ENCODE measurements at places on chromosomes 2 and 18.

GRCh38 chr2:196453613-196454047, 185.9 kb upstream of the CCDC150 start:
- peak; percentile 14 for DNase-seq

GRCh38 chr2:8234253-8234652, 447.6 kb upstream of the ID2 start:
- no peak for DNase-seq

- DNase-seq, result no peak
Measured at GRCh38 chr18:45521777-45522176, 93.5 kb upstream of the SLC14A2 start.

GRCh38 chr2:30354621-30355020, 92.4 kb upstream of the LCLAT1 start:
- DNase-seq, result no peak

DNA sequence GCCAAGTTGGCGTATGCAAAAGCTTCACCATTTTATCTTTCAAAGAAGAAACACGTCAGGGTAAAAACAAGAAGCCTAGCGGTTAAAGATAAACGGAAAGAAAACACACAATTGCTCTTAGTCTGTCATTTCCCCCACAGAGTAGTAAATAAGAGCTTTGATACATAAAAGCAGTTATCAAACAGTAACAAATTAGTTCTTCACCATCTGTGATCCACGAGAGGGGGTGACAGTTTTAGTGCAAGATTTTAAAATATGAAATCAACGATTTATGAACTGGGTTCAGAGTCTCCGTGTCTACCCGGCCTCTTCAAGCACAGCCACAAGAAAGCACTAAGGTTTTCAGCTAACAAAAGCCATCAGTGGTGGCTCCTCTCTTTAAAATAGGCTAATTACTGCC, 703.9 kb upstream of the ID2 start:
- no peak for DNase-seq

- peak; percentile 39 for DNase-seq
Measured at GRCh38 chr2:119659601-119660342, 19.2 kb upstream of the TMEM177 start.

GRCh38 chr2:31889044-31889443, 121.8 kb downstream of the MEMO1 start:
- no peak for DNase-seq

- no peak for DNase-seq
Measured at GRCh38 chr2:58032016-58032763, 14.4 kb upstream of the VRK2 start.

DNA sequence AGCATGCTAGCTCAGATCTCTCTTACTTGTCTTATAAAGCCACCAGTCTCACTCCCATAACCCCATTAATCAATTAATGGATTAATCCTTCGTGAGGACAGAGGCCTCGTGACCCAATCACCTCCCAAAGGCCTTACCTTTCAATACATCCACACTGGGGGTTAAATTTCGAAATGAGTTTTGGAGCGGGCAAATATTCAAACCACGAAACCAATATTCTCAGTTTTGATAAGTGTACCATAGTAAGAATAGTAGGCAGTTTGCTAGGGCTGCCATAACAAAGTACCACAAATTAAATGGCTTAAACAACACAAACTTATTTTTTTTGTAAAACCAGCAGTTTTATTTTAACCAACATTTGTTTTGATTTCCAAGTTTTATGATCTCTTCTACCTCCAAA, 15.2 kb downstream of the HIBCH start:
- no peak for DNase-seq

DNA sequence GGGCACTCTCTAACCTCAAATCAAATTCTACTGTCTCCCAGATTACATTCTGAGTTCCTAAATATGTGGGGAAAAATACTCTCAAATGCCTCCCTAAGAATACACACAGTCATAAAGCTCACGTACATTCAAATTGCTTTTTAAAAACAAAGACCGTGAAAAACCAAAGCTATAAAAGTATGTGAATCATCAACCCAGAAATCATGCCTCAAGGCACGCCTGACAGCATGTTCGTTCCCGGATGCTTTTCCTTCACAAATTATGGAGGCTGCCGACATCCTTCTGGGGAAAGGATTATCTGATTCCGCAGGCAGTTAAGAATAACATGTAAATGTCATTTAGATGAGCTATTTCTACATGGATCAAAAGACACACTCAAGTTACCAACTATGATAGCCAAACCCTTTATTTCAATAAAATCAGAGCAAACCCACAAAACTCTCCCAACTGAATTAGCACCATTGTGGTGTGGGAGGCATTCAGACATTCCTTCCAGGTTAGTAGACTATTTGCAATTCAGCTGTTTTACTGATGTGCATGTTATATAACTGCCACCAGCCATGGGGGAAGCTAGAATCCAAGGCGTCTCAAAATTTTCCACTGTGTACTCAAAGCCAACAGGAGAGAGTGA, 398.2 kb upstream of the TRIB2 start:
- no peak for DNase-seq

DNA sequence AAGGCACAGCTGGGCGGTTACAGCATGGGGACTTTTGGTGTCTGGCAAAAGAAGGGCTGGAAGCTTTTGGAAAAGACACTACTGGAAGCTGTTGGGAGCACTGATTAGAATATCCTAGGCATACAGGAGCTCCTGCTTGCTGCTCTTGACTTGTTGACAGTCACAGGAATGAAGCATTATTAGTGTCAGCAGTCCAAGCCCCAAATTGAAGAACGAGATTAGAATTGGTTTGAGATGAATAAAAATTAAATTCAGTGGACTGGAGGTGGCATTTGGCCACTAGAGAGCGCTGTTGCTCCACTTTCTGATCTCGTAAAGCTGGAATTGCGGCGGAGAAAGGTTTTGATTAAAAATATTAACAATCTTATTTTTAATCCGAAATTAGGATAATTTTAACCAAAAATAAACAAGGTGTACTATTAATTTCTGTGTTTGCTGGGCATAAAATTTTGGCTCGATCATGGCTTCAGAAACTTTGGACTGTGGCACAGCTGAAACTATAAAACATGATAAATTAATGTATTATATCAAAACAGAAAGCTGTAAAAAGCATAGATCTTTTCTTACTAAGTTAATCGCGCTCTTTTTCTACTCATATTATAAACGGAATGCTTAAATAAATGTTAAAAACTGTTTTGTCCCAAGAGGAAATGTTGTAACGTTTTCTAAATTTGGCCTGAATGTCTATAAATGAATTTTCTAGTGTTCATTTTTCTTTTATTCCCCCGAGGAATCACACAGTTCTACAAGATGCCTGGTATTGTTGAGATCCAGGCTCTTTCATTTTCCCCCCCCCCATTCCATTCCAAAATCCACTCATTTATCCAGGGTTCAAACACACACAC, 2.4 kb upstream of the HOXD8 start:
- DNase-seq, result no peak

- DNase-seq, result no peak
Measured at GRCh38 chr18:11398625-11399024, 210.8 kb upstream of the SLC35G4 start.

DNA sequence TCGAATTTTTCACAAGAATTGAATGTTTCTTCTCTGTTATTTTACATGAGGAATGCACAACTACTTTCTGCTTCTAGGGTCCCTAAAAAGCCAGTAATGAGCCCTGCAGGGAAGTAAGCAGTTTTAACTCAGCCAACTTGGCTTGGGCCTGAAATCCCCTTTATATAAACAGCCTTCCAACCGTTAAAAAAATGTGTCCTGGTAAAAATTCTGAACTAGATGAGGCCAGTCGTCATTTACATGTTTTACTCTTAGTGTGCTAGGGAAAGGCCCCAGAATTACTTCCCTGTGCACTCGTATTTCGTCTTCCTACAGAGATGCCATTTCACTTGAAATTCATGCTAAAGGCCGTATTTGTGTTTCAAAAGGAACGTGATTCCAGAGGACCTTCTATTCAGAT, 42.4 kb upstream of the RPE start:
- DNase-seq, result no peak

GRCh38 chr2:144508172-144508851, 11.6 kb downstream of the ZEB2 start:
- no peak for DNase-seq

GRCh38 chr2:237723602-237724001, 75.0 kb upstream of the RBM44 start:
- DNase-seq, result no peak

GRCh38 chr2:58532641-58533040, 291.5 kb upstream of the FANCL start:
- no peak for DNase-seq

DNA sequence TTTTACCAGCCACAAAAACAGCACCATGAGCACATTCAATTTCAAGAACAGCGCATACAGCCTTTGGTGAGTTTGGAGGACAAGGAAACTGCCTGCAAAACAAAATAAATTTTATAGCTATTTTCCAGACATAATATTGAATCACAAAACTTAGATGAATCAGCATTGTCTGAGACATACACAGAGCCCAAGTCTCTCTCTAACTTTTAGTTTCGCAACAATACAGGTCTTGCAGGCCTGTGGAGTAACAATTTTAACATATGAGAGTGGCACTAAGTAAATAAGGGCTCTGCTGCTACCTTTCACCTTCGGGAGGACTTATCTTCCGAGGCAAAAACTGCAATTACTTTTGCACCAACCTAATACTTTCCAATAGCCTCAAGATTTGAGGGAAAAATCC, 56.1 kb upstream of the PEX13 start:
- DNase-seq, result no peak

DNA sequence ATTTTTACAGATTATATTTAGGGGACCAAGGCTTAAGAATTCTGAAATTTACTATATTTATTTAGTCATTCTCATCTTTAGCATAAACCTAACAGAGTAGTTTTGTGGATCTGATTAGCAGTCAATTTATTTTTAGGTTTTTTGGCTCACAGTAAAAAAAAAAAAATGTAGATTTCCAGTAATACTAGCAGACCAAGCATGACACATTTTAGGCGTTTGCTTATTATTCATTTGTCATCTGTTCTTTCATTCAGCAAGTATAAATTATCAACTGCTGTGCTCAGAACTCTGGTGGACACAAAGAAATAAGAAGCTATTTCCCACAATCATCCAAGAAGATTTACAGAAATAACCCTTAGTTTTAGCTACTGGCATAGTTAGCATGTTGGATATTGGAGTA, 20.6 kb downstream of the PDE1A start:
- no peak for DNase-seq

DNA sequence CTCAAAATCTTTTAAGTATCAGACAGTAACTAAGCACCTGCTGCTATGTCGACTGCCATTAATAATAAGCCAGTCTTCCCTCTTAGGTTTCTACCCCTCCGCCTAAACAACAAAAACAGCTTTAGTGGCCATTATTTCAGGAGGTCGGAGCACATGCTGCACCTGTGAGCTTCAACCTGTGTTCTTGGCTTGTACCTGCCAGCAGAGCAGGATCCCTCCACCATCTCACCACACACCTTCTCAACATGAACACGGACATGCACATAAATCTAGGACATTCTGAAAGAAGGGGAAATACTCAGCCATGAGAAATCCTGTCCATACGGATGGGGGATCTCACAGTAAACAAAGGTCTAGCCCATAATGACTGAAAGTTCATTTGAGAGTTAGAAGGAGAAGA, 3.7 kb downstream of the CYB5A start:
- peak; percentile 52 for DNase-seq

DNA sequence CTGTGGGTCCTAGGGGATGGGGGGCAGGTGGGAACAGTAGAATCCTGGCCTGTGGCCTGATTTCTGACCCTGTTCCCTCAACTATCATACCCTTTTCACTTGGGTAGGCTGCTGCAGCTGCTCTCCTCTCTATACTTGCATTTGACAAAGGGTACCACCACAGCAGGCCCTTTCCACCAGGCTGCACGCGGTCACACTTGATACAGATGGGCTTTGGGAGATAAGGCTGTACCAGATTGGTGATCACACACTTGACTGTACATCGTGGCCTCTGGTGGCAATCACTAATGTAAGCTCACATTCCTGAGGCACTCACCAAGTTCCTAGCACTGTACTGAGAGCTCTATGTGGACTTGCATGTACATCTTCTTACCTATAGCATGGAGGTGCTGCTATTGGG, 1.6 kb upstream of the RALB start:
- no peak for DNase-seq

GRCh38 chr2:67871686-67872412, 191.0 kb downstream of the C1D start:
- no peak for DNase-seq

GRCh38 chr2:14454202-14454601, 178.3 kb upstream of the LRATD1 start:
- DNase-seq, result no peak

DNA sequence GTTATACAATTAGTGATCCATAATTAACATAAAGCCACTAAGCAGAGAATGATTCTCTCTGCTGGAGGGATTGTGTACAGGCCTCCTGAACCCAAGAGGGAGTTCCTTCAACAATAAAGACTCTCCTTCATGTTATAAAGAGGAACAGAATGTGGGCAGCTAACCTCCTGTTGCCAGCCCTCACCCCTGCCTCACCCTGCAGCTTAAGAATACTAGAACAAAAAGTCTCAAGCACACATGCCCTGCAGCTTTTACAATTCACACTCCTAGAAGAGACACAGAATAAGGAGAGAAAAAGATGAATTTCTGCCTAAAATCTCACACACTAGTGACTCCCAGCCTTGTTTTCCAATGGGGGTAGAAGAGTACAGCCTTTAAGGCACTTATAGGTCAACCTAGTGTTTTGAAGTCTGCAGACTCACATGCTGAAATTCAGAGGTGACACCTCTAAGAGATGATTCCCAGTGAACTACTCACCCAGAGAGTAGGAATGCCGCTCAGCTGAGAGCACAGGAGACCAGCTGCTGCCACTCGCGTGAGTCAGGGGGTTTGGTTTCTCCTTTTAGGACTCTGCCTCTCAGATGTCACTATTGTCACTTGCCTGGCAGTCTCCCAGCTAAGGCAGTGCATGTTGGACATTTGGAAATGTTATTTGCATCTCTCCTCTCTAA, 32.5 kb upstream of the IL1RL1 start:
- no peak for DNase-seq

DNA sequence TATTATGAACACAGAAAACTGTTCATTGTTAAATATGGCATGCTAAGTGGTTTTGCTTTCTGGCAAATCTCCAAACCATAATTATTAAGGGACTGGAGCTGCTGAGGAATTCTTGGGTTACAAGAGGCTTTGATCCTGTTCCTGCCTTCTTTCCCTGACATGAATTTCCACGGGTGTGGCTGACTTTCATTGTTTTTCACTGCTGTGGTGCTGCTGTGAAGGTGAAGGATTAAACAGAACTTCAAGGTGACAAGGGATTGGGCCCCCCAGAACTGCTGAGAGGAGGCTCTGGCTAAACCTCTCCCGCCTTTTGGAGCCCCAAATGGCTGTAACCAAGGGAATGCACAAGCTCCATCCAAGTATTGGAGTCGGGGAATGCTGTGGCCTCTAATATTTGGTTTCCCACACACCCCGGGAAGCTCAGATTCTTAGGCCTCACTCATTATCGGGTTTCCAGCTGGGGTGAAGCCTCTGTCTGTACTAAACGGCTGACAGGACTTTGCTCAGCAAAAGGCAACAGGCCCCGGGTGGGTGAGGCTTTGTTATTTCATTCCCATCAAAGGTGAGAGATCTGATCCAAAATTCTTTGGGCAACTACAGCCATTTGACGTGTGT, 29.0 kb upstream of the ZFP36L2 start:
- no peak for DNase-seq

- DNase-seq, result no peak
Measured at GRCh38 chr2:99836690-99837605, 305.4 kb downstream of the AFF3 start.

Measured in NCI-H1092 treated with DMSO at 0.1 percent for 48 hours (cell line).